D341Med (cell line): ENCODE measurements at places on chromosomes 11 and 22.
A peak's percentile ranks its signal among the peaks of the same experiment; 100 is the strongest.

- DNase-seq, result no peak
Observed at GRCh38 chr11:105241136-105241535, 101.6 kb upstream of the CARD18 start.

DNA sequence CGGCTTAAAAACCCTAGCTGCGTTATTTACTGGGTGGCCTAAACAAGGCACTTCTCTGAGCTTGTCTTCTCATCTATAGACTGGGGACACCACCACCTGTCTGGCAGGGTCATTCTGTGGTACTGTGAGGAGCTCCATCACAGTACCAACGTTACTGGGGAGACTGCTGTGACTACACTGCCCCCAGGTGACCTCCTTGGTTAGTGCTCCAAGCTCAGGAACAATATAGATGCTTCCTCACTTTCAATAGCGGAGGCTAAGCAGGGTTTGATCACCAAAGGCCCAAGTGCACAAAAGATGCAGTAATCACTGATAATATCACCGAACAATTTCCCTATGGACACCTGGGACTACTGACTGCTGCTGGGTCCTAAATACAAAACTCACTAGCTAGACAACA is 18.8 kb downstream of the PRPF19 start:
- DNase-seq, result peak; percentile 68

DNA sequence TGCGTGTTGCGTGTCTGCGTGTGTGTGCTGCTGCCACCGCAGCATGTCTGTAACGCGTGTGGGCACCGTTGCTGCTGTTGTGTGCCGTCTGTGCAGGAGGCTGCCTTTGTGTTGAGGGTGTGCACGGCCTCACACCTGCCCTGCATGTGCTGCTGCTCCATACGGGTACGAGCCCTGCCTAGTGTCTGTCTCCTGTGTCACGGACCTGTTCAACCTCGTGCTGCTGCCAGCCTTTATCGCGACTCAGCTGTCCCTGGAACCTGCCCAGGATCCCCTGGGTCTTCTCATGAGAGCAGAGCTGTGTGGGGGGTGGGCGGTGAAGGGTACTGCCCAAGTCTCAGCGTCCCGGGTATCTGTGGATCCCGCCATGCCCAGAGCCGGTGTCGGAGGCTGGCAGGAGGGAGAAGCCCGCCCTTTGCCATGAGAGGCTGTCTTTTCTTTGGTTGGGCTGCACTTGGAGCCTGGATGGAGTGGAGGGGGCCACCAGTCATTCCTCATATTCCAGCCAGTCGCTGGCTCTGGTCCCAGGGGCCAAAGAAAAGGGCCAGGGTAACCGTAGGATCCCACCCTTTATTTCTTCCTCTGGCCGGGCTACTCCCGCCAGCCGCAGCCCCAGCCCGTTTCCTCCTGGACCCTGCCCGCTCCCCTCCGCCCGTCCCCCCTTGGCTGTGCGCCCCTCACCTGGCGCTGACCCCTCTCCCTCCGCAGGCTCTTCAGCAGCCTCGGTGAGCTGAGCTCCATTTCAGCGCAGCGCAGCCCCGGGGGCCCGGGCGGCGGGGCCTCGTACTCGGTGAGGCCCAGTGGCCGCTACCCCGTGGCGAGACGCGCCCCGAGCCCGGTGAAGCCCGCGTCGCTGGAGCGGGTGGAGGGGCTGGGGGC is 7.8 kb upstream of the ACR start:
- DNase-seq, result no peak

DNA sequence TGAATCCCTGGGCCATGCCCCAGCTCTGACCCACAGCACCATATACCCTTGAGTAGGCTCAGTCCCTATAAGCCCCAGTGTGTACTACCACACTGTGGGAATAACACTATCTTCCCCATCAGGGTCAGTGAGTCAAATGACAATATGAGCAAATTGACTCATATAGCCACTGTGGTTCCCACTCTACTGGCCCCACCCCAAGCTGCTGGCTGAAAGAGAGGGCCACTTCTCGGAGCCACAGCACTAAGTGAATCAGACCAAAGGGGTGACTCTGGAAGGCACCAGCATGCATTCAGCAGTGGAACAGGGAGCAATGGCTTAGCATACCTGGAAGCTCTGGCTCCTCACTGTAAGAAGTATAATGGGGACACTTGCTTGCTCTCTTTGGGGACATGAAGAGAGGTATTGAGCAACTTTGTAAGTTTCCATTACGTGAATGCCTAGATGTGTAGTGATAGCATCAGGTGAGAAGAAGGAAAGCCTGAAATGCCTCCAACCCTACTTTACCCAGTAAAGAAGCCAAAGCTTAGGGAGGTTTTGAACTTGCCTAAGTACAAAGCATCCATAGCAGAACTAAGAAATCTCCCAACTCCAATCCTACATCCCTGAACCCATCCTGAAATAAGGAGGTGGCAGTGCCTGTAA is 13.5 kb downstream of the CD59 start:
- DNase-seq, result no peak

GRCh38 chr11:66950112-66950535 is 8.1 kb downstream of the PC start:
- DNase-seq, result no peak

DNA sequence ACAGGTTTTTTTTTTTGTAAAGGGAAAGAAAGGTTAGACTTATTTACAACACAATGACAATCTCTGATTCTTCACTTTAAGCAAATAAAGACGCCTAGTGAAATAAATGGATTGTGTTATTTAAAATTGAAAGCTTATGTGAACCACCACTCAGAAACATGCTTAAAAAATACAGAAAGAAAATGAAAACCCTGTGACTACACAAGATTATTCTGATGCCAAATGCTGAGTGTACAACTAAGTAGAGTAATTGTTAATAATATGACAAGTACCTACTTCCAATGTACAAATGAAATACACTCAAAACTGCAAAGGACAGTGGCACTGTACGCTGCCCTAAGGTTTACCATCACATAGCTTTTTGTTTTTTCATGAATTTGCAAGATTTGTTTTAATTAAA is 1.0 kb downstream of the BLID start:
- DNase-seq, result no peak

- DNase-seq, result no peak
Observed at GRCh38 chr11:26823963-26824362, 102.1 kb upstream of the SLC5A12 start.

DNA sequence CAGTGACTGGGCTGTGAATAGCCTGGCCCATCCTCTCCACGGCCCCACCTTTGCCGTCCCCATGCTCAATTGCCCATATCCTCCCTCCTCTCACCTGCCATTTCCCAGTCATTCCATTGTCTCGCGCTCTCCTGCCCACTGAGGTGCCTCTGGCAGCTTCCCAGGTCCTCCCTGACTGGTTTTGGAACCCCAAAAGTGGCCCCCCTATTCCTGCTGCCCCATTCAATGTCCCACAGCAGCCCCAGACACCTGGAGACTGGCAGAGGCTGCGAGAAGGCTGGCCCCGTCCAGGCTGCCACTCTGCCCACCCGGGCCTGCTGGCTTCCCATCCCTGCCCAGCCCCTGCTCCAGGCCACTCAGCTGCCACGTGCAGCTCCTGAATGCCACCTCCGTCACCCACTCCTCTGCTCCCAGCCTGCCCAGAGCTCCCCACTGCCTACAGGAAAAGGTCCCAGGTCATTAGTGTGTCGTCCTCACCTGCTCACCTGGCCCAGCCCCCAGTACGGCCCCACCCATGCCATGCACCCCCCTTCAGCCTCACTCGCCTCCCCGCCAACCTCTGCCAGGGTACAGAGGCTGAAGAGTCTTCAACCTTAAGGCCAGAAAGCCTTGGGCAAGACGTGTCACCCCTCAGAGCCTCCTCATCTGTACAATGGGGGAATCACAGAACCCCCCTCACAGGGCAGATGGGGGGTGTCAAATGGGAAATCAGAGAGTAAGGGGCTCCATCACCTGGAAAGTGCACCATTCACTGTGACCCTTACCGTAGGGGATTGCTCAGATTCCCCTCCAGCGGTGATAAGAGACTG is 37.5 kb downstream of the KCNJ4 start:
- peak; percentile 32 for DNase-seq

DNA sequence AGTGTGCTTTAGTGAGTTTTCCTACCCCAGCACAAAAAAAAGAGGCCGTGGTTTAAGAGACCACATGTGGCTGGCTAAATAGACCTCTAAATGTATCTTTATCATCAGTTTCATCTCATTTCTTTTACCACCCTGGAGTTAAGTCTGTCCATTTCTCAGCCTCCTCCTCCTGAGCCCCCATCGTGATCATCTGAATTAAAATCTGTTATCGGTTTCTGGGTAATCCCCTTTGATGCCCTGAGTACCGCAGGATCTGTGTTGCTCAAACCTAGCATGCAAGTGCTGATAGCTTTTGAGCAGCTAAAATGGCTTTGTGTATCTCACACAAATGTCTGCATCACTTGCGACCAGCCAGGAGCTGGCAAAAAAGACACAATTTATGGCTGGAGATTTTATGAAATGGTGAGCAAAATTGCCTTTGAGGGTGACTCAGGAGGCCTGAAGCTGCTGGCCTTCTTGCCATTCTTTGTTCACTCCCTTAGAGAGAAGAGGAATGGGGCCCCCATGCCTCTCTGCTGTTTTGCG is 236.5 kb downstream of the NTM start:
- DNase-seq, result no peak

- DNase-seq, result no peak
Observed at GRCh38 chr11:107564877-107565218, 687 bp downstream of the ALKBH8 start.

DNA sequence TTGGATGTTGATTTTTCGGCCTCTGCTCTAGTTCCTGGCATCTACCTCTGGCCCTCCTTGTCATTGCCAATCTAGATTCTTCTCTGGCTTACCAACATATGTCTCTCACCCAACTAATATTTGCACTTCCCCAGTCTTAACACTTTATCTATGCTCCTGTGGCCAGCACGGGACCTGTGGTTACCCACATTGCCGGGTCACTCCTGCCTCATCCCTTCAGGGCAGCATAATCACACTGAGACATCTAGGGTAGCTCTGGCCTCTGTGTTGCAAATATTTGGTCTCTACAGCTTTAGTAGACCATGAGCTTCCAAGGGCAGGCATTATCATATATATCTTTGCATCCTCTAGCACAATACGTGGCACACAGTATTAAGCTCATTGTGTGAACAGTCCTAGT is 182.0 kb upstream of the ARHGAP20 start:
- no peak for DNase-seq

DNA sequence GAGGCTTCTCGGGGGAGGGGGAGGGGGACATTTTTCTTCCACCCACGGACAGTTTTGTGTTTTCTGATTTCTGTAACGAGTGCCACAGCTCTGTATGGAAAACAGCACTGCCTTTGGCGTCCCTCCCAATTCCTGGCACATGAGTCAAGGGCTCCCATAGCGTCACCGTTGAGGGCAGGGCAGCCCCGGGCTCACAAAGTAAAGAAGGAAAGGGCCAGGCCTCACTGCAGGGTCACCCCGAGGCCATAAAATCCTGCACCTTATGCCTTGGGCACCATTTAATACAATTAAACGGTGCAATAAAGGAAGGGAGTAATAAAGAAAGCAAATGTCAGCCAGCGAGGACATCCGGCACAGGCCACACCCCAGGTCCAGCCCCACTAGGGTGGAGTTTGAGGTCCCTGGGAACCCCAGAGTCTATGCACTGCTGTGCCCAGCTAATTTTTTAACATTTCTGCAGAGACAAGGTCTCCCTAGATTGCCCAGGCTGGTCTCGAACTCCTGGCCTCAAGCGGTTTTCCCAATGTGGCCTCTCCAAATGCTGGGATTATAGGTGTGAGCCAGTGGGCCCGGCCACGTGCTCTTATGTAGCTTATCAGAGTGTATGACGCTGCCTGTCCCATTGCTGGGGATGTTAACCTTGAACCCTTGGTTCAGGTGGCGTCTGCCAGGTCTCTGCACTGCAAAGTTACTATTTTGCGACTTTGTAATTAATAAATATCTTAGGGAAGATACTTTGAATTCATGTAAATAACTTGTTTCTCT is 13.6 kb upstream of the MUC2 start:
- DNase-seq, result no peak

DNA sequence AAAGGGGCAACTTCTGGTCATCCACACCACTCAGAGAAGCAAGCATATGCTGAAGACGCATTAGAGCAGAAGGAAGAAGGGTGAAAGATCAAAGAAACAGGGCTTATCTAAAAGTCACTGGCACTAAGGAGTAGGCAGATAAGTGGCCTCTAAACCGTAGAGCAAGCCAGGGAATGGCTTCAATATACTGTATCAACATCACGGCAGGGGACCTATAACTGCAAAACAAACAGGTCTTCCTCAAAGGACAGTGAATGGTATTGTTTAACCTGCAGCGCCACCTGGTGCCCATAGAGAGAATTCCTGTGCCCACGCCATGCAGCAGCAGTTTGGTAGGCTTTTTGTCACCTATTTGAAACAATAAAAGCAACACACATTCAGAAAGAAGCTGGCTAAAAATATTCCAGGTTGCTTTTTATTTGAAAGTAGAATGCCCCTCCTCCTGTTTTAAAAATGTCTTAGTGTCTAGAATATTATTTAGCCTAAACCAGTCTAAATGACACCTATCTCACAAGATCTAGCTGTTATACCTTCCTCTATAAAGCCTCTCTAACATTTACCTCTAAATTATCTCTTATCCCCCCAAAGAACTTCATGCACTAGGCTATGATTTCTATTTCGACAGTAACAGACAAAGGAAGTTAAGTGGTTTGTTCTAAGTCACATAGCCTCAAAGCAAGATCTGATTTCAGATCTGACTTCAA is 21.8 kb downstream of the SNX19 start:
- DNase-seq, result peak; percentile 65

DNA sequence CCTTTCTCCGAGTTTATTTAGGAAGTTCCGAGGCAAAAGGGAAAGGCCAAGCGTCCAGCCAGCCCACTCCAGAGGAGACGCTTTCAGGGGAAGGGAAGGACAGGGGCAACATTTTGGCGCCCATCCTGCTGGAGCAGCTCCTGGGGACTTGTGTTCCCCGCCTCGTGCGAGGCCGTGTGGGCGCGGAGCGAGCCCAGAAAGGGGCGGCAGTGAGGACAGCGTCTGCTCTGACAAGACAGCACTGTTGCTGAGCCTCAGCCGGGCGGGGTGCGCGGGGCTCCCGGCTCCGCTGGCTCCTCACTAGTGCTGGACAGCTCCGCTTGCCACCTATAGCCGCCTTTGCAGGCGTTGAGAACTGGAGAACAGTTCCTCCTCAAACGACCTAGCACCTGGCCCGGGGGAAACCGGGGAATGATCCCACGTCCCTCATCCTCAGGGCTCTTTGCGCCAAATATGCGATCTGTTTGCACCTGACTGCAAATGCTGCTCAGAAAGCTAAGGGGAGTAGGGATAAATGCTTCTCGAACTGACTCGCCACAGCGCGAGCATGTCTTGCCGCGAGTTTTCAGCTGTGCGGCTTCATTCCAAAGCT is 722 bp upstream of the GUCY1A2 start:
- DNase-seq, result peak; percentile 61

DNA sequence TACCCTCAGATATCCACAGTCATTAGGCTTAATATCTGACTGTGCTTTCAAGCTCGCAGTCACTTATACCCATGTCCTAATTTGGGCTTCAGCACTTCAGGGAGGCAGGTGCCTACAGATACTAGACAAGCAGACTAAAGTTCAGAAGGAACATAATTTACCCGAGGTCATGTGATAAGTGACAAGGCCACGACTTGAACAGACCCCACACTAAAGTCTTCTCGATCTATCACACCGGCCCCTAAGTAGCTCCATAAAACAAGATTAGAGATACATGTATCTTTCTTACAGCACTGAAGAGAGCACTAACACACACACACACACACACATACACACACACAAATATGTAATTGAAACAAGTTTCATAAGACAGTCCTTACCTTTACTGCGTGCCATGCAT is 32.6 kb downstream of the TOM1 start:
- DNase-seq, result no peak
